NCI-H446 (cell line): ENCODE measurements at places on chromosomes 1 and 21.
A peak's percentile ranks its signal among the peaks of the same experiment; 100 is the strongest.

GRCh38 chr21:42238185-42238934, 19.4 kb downstream of the ABCG1 start:
- DNase-seq = no peak

- DNase-seq = no peak
Measured at GRCh38 chr1:119617751-119618691, 30.0 kb downstream of the ZNF697 start.

GRCh38 chr1:18691648-18692047, 61.0 kb downstream of the PAX7 start:
- no peak for DNase-seq

GRCh38 chr1:245483247-245483646, 328.5 kb downstream of the KIF26B start:
- no peak for DNase-seq

- DNase-seq = no peak
Measured at GRCh38 chr1:167671727-167672511, 41.9 kb downstream of the RCSD1 start.

DNA sequence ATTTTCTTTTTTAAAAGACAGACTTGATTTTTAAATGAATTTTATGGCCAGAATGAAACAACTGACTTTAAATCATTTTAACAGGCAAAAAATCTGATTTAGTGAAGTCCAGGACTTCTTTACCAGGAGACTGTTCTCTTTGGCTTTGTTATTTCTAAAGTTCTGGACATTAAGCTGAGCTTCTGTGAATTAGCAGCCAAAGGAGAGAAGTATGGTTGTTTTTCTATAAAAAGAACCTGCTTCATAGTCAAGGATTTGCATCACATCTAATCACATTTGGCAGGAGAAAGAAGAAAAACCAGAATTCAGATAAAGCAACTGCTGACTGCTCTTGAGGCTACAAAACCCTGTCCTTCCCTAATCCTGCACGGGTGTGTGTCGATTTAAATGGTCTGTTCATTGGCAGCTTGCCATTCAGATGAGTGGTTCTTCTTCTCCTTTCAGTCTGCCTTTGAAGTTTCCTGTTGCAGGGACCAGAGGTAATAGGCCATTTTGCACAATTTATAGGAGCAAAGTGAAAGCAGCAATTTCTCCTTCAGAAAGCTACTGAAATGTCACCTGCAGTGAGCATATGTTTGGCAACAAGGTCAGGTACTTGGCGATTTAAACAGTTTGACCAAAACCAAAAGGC, 215.4 kb downstream of the OLFM3 start:
- DNase-seq = peak; percentile 91

DNA sequence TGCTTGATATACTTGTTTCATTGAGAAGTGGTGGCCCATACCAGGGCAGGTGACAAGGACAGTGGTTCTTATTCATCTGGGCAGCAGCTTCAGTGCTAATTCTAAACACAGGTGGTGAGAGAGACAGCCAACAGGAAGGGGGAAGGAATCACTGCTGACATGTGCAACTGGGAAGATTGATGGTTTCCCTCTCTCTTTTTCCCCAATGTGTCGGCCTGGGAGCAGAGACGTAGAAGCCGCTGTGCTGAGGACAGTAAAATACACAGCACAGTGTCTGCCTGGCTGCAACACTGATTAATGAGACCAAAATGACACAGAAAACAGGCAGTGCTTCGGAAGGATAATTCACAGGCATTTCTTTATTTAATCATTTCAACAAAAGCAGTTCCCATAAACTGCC, 48.8 kb downstream of the WARS2 start:
- DNase-seq = no peak

- no peak for DNase-seq
Measured at GRCh38 chr1:226104671-226105121, 42.2 kb downstream of the H3-3A start.

GRCh38 chr1:117368116-117369108, 1.2 kb downstream of the MAN1A2 start:
- peak; percentile 24 for DNase-seq

DNA sequence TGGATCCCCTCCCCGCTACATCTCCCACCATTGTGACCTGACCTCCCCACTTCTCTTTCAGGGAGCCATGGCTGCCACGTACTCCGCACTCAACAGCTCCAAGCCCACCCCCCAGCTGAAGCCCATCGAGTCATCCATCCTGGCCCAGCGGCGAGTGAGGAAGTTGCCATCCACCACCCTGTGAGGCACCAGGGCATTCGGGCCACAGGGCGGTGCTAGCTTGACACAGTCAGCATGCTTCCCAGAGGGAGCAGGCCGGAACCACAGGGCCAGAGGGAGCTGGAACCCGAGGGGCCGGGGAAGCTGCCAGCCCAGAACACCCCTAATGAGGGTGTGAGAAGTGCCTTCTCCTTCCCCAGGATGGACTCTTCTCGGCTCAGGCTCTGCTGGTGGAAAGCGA, 44.5 kb downstream of the RPS6KA1 start:
- DNase-seq = no peak
